ENCODE measurements at places on chromosomes 6 and 20.

GRCh38 chr6:102197211-102197610 lies 803.7 kb downstream of the GRIK2 start:
- no peak for DNase-seq

DNA sequence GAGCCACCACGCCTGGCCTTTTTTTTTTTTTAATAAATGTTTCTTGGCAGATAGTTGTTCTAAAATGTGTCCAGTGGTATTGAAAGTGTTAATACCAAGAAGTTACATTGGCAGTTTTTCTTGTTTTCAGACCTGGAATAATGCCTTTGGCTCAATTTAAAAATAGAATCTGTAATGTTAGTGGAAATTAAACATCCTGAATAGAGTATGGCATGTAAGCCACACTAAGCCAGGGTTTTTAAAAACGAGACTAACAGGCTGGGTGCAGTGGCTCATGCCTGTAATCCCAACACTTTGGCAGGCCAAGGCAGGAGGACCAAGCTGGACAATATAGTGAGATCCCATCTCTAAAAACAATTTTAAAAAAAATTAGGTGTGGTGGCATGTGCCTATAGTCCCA lies 25.3 kb downstream of the MCM8 start:
- DNase-seq: no peak

DNA sequence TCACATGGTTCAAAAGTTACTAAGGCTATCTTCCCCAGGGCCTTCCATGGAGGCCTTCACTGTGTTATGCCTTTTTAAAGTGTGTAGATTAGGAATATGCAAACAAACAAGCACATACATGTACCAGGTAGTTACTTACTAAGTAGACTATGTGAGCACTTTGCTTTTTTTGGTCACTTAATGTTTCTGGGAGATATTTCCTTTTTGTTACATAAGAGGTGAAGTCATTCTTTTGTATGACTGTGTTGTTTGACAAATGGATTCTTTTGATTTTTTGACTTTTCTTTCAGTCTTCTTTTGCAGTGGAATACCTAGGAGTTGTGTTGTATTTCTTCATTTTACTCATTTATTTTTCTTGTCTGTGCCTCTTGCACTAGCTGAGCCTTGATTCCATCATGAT lies 39.6 kb upstream of the BCAS1 start:
- no peak for DNase-seq

DNA sequence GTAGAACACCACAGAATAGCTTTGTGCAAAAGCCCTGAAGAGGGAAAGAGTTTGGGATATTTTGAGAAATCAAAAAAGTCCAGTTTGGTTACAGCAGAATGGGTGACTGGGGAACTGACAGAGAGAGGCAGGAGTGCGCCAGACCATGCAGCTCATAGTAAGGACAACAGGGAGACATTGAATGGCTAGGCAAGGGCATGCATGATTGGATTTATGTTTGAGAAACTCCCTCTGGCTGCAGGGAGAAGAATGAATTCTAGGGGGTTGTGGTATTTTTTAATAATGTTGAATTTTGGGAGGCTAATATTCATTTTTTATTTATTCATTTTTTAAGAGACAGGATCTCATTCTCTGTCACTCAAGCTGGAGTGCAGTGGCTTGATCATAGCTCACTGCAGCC lies 49.9 kb downstream of the TGM2 start:
- DNase-seq: no peak

- DNase-seq: peak; percentile 90
These were observed 95.5 kb upstream of the SCGN start for GRCh38 chr6:25556516-25556915.

GRCh38 chr20:2822073-2822472 lies 5.9 kb downstream of the TMEM239 start:
- no peak for DNase-seq

DNA sequence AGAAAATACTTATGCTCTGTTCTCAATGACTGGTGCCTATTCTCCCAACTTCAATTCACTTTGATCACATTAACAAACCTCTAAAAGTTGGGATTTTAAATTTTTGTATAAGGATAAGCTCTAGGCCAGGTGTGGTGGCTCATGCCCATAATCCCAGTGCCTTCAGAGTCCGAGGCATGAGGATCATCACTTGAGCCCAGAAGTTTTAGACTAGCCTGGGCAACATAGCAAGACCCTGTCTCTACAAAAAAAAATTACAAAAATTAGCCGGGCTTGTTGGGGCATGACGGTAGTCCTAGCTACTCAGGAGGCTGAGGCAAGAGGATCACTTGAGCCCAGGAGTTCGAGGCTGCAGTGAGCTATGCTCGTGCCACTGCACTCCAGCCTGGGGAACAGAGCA lies 3.9 kb downstream of the SSR1 start:
- DNase-seq: no peak

GRCh38 chr6:130409418-130410100 lies 43.7 kb downstream of the TMEM200A start:
- no peak for DNase-seq

- peak; percentile 21 for DNase-seq
These were observed 262.4 kb upstream of the AGPAT4 start for GRCh38 chr6:161536224-161536630.

- DNase-seq: peak; percentile 77
These were observed 70.8 kb upstream of the SASH1 start for GRCh38 chr6:148271711-148272439.

- peak; percentile 17 for DNase-seq
These were observed 23.6 kb upstream of the SCAF8 start for GRCh38 chr6:154709621-154710020.

- peak; percentile 54 for DNase-seq
These were observed 113.1 kb downstream of the TIAM2 start for GRCh38 chr6:155108070-155108820.

DNA sequence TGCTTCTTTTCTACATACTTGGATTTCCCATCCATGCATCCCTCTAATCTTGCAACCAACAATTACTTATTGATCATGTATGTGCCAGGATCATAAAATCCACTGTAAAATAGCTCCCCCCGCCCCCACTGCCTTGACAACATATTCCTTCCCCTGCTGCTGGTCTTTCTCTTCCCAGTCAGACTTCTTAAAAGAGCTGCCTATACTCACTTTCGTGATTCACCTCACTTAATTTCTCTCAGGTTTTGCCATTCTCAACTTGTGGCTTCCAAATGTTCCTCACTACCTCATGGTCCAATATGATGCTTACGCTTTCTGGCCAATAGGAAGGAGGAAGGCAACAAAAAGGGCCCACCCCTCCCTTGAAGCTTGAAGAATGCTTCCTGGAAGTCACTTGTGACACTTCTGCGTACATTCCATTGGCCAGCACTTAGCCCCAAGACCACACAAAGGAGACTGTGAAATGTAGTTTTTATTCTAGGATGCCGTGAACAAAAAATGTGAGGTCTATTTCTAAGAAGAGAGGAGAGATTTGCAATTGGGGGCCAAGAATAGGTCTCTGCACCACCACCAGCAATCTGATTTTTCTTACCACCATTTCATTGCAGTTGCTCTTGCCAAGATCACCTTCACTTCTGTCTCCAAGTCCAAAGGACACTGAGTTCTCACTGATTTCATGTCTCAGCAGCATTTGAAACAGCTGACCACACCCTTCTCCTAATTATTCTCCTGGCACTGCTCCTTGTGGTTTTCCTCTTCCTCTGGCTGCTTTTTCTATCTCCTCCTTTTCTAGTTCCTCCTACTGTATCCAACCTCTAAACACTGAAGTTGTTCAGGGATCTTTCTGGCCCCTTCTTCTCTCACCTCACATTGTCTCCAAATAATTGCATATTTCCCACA lies 30.8 kb downstream of the CD164 start:
- no peak for DNase-seq

DNA sequence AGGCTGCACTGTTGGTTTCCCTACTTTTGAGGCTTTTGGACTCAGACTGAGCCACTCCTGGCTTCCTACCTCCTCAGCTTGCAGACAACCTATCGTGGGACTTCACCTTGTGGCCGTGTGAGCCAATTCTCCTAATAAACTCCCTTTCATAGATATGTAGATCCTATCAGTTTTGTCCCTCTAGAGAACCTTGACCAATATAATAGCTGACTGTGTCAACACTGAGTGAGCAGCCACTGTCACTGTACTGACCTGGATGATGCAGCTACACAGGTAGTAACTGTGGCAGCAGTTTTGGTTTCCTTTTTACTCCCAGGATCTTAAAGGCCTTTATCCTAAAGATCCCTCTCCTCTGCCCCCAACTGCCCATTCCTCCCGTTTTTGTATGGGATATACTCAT lies 70.2 kb downstream of the SLC22A3 start:
- DNase-seq: no peak

DNA sequence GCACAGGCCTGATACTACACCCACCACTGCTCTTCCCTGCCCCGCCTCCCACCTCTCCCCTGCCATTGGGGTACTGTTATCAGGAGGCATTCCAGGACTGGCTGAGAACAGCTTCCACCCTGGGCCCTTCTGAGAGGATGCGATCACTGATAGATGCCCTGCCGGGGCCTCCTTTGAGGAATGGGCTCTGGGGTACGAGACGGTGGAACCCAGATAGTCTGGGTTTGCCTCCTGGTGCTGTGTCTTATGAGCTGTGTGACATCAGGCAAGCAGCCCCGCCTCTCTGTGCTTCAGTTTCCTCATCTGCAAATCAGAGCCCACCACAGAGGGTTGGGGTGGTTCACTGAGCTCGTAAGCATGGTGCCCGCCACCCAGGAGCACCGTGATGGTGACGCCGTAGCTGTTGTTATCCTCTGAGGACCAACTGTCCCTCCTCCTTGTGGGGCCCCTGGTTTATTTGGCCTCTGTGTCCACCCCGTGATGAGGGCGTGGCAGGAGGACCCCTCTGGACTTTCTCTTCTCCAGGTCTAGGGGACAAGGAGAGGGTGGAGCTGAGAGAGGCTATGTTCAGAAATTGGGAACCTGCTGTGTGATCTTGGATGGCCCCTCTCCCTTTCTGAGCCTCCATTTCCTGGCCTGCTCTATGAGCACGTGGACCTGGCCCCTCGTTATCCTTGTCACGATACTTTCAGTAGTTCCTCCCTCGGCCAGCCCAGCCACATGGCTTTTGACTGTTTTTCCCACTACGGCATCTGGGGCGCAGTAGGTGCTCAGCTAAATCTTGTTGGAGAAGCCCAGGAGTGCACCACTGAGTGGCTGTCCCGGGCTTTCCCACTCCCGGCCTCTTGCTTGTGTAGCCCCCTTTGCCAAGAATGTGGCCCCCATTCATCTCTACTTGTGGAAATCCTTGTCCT lies 18.3 kb downstream of the SRC start:
- DNase-seq: no peak

DNA sequence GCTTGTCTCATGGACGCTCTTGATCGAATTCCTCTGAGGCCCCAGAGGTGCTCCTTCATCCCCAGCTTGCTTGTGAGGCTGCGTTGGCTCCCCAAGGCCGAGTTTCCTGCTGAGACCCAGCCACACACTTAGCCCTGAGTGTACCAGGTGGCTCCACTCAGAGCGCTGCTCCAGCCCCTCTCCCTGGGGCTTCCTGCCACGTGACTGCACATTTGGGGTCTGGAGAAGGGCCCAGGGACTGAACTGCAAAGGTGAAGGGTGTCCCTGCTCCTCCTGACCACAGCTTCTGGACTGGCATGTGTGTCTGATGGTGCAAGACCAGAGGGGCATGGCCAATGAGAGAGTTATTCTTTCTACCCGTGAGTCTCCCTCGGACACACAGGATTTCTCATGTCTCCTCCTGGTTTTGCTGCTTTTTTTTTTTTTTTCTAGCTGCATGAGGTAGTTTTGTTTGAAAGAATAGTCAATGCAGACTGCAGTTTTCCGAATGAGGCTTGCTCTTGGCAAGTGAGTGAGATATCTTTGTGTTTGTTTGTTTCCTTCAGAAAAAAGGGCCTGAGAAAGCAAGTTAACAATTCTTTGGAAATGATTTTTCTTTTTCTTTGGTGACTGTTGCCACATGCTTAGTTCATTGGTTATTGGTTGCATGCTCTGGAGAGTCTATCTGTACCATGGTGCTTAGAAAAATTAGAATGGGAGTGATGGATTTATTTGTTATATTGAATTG lies 3.1 kb upstream of the ZNF831 start:
- no peak for DNase-seq

GRCh38 chr20:37377346-37378081 lies 31.6 kb downstream of the SRC start:
- DNase-seq: no peak

DNA sequence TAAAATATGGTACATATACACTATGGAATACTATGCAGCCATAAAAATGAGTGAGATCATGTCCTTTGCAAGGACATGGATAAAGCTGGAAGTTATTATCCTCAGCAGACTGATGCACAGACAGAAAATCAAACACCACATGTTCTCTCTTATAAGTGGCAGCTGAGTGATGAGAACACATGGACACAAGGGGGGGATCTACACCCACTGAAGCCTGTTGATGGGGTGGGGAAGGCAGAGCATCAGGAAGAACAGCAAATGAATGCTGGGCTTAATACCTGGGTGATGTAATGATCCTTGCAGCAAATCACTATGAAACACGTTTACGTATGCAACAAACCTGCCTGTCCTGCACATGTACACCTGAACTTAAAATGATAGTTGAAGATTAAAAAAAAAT lies 71.3 kb downstream of the MANEA start:
- DNase-seq: no peak

DNA sequence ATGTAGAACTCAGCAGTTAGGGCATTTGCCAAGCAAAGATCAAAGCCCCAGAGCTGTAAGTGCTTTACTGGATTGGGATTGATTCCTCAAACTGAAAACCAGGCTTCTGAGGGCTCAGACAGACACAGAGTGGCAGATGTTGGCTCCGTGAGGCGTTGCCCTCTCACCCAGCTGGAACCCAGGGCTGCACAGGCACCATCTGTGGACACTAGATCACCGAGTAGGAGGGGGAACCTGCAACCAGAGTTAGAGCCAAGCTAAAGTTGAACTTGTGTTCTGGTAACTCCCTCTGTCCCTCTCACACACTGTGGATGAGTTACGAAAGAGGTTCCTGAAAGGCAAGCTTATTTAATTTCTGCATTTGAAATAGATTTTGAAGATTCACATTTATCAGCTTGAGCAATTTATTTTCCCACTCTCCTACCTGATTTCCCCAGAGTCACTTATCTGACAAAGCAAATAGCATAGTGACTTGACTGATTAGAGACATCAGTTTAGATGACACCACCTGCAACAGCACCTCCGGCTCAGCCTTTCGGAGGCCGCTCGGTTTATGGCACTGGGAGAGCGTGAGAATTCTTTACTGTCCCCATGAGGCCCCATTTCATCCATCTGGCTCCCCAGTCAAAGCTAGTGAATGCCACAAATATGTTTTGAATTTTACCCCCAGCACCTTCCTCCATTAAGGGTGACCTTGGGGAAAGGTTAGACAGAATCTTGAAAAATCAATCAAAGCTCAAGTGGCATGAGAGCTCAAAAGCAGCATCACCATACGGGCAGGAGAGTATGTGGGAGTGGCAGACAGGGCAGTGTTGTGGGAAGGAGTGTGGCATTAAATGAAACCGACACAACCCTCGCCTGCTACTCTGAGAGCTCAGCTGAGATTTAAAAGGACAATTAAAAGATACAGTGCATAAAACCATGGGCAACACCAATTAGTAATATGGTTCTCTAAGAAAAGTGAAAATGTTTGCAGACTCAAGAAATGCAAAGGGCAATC lies 48.5 kb downstream of the RPF2 start:
- DNase-seq: no peak

- no peak for DNase-seq
These were observed 73.8 kb downstream of the PRKN start for GRCh38 chr6:162653808-162654207.
